ENCODE measurements at places on chromosomes 6 and 20. TPM values are rescaled to one million over a fixed set of nuclear protein-coding genes. Genes with fewer than 3 reads are reported as not detected.

GRCh38 chr6:14897831-14898230 lies 348.0 kb upstream of the JARID2 start:
- DNase-seq, result no peak

GRCh38 chr6:40232698-40233097 lies 298.4 kb upstream of the MOCS1 start:
- DNase-seq, result no peak

- no peak for DNase-seq
Observed at GRCh38 chr20:55656231-55656775, 349.0 kb downstream of the CBLN4 start.

DNA sequence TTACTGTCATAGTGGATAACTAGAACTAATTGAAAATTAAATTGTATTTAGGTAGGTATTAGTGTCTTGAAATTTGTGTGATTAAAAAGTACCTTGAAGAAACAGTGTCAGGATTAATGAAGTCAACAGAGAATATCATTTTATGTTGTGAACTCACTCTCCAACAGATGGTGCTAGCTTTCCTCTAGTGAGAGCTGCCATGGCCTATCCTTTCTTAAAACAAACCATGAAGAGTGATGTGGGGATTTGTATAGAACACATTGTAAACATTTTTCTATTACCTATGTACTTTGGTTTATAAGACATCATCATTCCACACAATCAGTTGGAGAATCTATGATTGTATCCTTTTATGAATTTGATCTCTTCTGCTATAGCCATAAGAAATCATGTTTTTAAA lies 4.8 kb upstream of the SRSF12 start:
- DNase-seq, result no peak

GRCh38 chr6:1894954-1895353 lies 285.2 kb downstream of the FOXC1 start:
- no peak for DNase-seq

- no peak for DNase-seq
Observed at GRCh38 chr6:15312500-15312899, 66.6 kb downstream of the JARID2 start.

GRCh38 chr20:41004531-41005360 lies 23.9 kb upstream of the TOP1 start:
- no peak for DNase-seq

- DNase-seq, result no peak
Observed at GRCh38 chr6:157584036-157584435, 203.0 kb downstream of the ZDHHC14 start.

HLA-DQB2 gene
- not detected for total RNA-seq

DCBLD1 gene
- 24.5 TPM for total RNA-seq

CST7 gene
- total RNA-seq, result 4.7 TPM

PDYN gene
- not detected for total RNA-seq

HEBP2 gene
- total RNA-seq, result 40.6 TPM

Data from Peyer's patch (tissue), 4 donors.